Activated T-cell treated with anti-CD3 and anti-CD28 coated beads, Interleukin-2, amount 50 U/mL, for 1 hour (primary cell): ENCODE measurements at places on chromosomes 13 and 19.

DNA sequence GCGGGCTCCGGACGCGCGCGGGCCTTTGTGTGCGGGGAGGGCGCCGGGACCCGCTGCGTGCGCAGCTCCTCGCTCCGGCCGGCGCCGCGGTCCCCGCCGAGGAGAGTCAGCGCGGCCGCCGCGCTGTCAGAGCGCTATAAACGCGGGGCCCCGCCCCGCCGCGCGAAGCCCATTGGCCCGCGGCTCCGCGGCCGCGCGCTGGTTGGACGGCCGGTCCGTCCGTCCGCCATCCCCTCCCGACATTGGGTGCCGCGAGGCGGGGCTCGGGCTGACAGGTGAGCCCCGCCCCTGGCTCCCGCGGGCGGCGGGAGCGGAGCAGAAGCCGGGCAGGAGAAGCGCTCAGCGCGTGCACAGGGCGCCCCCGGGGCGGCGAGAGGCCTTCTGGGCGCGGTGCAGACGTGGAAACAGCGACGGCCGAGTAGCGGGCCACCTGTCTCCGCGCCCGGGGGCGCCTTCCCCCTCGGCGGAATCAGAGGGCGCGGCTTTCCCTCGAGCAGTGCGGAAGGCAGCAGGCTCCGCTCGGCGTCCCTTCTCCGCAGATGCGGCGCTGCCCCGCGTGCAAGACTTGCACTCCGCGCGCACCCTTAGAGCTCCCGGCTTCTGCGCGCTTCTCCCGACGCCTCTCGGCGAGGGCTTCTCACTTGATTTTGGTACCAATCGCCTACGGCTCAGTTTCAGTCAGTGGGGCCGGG is at the start of gene EFNB2:
Gene EFNB2 (minus strand): TSS at position 111 of the 692 bp plus-strand sequence. CDS start 698 bp downstream, outside the sequence.
- peak; percentile 89 for DNase-seq

GRCh38 chr19:41933693-41934426 is 5.6 kb upstream of the ERFL start:
- peak; percentile 38 for DNase-seq

- no peak for DNase-seq
Observed at GRCh38 chr13:28037399-28037798, 48.9 kb upstream of the URAD start.

GRCh38 chr13:47837104-47837880 is 163.8 kb downstream of the SUCLA2 start:
- DNase-seq: no peak

- no peak for DNase-seq
Observed at GRCh38 chr13:33649212-33649878, 168.6 kb upstream of the RFC3 start.

- no peak for DNase-seq
Observed at GRCh38 chr13:32135056-32135390, 103.4 kb downstream of the FRY start.

DNA sequence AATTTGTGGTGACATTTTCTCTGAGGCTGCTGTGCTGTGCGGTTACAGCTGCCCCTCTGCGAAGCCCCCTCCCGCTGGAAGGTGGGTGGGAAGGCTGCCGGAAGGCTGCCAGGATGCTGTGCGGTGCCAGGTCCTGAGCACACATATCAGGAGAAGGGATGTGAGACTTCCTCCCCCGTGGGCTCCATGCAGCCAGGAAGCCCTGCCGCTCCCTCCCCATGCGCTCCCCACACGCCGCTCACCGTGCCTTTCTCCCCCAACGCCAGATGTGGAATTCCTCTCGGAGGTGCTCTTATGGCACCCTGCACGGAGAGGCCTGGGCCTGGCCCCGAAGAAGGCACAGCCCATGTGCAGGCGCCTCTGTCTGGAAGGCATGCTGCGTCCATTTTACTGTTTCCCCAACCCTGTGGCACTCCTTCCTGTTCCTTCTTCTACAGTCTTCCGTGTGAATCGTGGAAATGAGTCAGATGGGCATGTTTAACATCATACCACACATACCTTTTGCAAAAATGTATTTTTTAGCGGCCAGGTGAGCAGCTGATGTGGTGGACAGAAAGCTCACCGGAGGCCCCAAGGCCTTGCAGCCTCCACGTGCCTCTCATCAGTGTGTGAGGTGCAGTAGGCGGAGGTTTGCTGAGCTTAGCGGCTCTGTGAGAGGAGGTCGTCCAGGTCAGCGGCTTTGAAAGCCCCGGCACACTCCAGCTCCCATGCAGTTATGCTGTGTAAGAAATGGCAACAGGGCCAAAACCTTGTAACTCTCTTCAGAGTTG is 88.0 kb downstream of the ATP11A start:
- DNase-seq: no peak

- DNase-seq: no peak
Observed at GRCh38 chr19:5880604-5881078, 10.3 kb upstream of the FUT5 start.

DNA sequence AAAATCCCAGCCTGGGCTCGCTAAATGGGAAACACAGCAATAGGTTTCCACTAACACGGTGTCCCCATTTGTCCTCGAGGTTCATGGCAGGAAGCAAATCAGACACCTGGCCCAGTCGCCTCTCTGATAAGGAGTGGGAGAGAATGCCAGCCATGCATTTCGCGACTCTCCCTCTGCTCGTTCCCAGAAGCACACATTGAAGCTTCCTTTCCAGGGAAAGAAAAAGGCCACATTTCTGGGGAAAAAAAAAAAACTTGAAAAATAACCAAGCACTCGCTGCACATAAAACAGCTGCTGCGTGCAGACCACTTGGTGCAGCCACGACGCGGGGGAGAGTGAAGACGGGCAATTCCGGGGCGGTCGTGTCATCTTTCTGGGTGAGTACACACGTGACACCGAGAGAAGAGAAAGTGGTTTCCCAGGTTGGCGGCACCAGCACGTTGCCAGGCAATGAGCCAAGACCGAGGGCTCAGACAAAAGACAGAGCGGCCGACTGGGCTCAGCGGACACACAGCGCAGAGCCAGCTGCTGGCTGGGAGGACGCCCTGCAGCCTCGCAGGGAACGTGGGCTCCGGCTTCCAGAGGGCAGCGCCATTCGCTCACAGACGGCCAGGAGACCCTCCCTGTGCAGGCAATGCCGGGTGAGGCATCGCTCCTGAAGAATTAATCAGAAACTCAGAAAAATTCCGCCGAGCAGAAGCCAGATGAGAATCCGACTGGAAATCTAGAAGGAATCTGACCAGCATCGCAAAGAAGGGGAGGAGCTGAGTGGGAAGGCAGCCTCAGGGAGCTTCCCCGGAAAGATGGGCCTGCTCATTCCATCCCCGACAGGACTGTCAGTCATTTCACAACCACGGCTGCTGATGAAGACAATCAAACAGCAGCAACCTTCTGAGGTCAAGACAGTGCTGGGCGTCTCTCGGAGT is 83.2 kb upstream of the IRS2 start:
- no peak for DNase-seq

- DNase-seq: no peak
Observed at GRCh38 chr19:10915130-10916091, 13.0 kb downstream of the YIPF2 start.

GRCh38 chr13:77002590-77003190 is 10.8 kb downstream of the CLN5 start:
- DNase-seq: no peak

DNA sequence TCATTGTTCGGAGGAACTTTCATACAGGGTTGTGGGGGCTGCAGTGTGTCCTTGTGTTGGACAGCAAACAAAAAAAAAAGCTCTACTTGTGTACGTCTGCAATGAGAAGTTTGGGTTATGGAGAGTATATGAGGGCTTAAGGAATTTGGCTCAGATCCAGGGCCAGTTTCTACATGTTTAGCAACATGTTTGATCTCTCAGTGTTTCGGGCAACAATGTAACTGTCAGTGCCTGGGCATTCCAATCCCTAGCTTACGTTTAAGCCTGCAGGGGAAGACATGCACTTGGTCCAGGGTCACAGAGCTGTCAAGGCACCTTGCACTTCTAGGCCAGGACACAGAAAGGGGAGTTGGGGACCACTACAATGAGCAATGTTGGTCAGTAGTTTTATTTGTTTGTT is 13.9 kb downstream of the ZNF543 start:
- DNase-seq: no peak

DNA sequence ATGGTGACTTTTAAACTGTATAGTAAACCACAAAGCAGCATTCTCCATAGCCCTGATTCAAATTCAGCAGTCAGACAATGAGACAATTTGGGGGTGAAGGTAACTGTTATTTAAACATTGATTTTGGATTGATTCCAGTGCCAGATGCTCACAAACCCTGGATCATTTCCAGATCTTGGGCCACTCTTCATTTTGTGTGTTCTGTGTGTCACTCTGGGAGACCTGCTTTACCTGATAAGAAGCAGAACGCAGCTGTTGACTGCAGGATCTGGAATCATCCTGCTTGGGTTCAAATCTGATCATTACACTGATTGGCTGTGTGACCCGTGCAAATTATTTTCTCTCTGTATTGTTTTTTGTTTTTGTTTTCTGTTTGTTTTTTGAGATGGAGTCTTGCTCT is 4.0 kb upstream of the PCDH8 start:
- DNase-seq: no peak

DNA sequence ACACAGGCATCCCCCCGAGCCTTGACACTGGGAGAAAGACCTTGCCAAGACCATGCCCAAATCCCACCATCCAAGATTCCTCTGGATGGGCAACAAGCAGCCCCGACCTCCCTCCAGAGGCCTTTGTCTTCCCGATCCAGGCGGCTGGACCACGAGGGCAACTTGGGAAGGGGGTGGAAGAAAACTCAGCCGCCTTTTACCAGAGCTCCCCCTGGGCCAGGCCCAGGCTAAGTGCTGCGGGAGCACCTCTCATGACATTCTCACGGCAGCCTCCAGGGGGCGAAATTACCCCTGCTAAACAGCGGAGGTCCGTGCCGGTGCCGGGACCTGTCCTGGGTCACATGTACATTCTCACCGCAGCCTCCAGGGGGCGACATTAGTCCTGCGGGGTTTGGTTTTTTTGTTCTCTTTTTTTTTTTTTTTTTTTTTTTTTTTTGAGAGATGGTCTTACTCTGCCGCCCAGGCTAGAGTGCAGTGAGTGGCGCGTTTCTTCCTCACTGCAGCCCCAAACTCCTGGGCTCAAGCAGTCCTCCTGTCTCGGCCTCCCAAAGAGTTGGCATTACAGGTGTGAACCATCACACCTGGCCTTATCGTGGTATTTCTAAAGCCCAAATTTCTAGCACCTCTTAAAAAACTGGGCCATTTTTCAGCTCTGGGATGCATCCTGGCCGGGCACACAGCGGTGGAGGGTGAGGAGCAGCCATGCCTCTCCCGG is 2.1 kb upstream of the RSPH6A start:
- DNase-seq: peak; percentile 96

GRCh38 chr13:30410705-30411125 is 11.6 kb upstream of the UBE2L5 start:
- no peak for DNase-seq

DNA sequence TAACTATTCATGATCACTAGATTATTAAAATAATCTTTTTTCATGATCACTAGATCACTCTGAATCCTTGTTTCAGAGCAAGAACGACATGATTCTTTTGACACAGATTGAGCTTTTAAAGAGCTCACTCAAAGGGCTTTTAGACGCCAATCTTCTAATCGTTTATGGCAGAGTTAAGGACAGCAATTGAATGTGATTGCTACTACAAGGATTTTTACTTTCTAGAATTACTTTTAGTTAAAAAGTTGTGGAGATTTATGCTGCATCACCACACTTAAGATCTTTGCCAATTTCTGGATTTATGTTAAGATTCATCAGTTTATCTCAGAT is 1.3 kb downstream of the EXOSC8 start:
- DNase-seq: no peak

DNA sequence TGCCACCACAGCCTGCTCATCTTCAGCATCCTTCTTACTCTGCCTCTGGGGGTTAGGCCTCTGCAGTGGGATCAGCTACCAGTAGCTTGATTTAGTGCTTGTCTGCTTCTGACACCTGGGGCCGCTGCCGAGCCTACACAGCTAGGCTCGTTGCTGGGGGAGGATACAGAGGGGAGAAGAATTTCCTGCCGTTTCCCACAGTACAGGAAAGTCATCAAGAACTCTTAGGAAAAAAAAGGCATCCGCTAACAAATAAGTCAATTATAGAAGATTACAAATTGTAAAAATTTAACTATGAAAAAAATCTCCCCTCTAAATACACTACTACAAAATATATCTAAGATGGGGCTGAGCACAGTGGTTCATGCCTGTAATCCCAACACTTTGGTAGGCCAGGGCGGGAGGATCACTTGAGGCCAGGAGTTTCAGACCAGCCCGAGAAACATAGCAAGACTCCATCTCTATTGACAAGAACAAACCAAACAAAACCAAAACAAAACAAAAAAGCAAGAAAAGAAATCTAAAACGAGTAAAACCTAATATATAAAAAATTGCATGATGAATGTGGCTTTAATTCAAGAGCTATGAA is 26.7 kb downstream of the LATS2 start:
- no peak for DNase-seq

- DNase-seq: no peak
Observed at GRCh38 chr13:70568571-70568970, 460.3 kb upstream of the KLHL1 start.

DNA sequence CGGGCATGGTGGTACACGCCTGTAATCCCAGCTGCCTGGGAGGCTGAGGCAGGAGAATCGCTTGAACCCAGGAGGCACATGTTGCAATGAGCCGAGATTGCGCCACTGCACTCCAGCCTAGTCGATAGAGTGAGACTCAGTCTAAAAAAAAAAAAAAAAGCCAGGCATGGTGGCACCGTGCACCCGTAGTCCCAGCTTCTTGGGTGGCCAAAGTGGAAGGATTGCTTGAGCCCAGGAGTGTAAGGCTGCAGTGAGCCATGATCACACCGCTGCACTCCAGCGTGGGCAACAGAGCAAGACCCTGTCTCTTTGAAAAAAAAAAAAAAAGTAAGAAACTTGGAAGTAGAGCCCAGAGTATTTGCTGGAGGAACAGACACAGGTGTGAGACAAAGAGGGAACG is 27.7 kb downstream of the CCDC8 start:
- DNase-seq: no peak

DNA sequence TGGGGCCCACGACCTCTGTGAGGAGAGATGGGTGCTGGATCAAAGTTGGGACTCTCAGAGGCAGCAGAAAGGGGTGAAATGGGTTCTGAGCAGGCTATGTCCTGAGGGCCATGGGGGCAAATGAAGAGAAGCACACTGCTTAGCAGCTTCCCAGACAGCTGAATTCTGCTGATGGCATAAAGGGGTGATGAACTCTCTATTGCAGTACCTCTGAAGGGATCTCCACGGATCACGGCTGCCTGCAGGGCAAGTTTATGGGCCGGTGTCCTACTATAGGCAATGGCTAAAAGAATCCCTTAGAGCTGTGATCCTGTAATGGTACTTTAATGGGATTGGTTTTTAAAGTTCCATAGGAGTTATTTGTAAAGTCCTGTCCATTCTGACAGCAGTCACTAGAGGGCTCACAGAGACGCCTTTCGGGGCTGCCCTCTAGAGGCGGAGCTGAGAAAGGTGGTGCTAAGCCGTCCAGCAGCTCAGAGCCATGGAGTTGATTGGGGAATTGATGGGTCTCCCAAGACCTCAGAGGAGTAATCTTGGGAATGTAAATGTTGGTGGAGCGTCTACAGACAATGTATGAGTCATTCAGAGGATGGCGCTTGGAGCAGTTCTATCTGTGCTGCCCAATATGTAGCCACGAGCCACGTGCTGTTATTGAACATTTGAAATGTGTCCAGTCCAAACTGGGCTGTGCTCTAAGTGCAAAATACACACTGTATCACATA is 287.3 kb downstream of the COG6 start:
- DNase-seq: peak; percentile 70

- peak; percentile 79 for DNase-seq
Observed at GRCh38 chr19:584240-585001, 5.3 kb upstream of the HCN2 start.
